Stimulated activated CD8-positive, alpha-beta memory T cell treated with anti-CD3 and anti-CD28 coated beads, Interleukin-7, amount 100 ng/mL, for 4 hours (primary cell): ENCODE measurements at places on chromosomes 16 and 17.

- DNase-seq, result no peak
Observed at GRCh38 chr16:50537533-50538290, 10.5 kb upstream of the NKD1 start.

GRCh38 chr17:40241252-40241834, 22.2 kb downstream of the WIPF2 start:
- DNase-seq, result no peak

GRCh38 chr17:63294776-63295175, 151.3 kb downstream of the CYB561 start:
- no peak for DNase-seq

DNA sequence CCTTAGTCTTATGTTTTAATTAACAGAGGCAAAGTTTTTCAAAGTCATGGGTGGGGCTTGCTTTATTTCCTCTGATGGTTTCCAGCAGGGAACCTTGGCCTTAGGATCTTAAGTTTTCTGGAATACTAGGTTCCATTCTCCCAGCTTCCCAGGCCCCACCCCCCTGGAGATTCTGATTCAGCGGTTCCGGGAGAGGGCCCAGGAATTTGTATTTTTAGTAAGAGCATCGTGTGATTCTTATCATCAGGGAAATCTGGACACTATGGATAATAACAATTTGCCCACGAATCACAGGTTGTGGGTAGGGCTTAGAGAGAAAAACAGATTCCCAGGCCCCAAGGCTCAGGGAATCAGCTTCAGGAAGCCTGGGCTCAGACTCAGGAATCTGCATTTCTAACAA, 263.6 kb downstream of the NTN1 start:
- DNase-seq, result no peak

DNA sequence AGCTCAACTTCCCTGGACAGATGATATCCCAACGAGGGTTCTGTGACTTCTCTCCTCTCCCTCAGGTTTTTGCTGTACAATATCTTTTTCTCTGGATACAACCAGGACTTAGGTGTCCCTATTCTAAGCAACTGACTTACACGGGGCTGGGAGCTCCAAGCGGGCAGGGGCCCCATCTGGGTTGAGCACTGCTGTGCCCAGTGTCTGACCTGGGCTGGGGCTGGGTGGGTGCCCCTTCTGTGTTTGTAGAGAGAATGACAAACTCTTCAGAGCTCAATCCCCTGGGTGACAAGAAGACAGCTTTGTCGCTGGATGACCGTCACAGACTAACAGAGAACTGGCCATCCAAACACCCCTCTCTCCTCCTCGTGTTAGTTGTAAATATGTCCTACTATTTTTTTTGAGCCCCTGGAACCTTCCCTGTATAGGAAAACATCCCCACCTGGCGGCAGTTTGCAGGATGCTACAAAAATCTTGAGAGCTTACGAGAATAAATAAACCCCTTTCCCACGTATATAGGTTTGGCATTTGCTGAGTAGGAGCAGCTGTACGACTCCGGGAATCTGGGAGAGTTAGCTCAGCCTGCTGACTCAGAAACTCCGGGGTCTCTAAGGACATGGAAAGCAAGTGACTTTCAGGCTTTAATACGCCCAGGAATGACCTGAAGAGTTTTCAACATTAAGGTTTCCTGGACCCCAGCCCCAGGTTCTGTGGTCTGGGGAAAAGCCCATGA, 23.7 kb upstream of the RCVRN start:
- no peak for DNase-seq

GRCh38 chr17:72334205-72334604, 213.4 kb downstream of the SOX9 start:
- no peak for DNase-seq

DNA sequence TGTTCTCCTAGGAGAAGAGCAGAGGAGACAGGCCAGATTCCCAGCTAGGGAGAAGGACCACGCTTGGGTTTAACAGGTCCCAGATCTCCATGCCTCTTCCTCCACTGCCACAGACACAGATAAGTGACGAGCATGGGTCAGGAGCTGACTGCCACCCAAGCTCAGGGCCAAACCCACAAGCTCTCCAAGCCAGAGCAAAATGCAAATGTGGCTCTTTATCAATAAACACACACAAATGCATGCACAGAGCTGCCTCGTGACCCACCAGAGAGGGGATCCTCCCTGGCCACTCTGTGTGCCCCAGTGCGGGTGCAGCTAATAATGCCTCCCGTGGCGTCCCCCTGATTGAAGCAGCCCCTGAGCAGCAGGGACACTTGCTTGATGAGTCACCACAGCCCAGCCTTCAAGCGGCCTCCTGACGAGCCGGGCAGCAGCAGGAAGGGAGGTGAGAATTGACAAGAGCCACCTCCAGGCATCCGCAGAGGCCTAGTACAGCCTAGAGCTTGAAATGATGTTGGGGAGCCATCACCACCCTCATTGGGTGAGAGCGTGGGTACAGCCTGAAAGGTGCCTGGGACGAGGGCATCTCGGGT, 143.9 kb downstream of the CCDC182 start:
- DNase-seq, result peak; percentile 38
